Smooth muscle cell of the umbilical artery (primary cell): ENCODE measurements at places on chromosomes 2 and 18. TPM values are rescaled to one million over a fixed set of nuclear protein-coding genes. Genes with fewer than 3 reads are reported as not detected.

Gene RNF103
- total RNA-seq = 14.5 and 14.6 TPM in 2 replicates

Gene ACMSD
- not detected in 2 replicates for total RNA-seq

Gene DLX1
- total RNA-seq = 0.55 TPM in 1 of 2 replicates, not detected in the other

Gene RAB17
- total RNA-seq = 0.59 and 0.60 TPM in 2 replicates

Gene CD8A
- not detected in 2 replicates for total RNA-seq

Gene IL36RN
- total RNA-seq = not detected in 2 replicates

Gene RESP18
- not detected in 2 replicates for total RNA-seq

Gene G6PC2
- total RNA-seq = not detected in 2 replicates

Gene IL37
- total RNA-seq = not detected in 2 replicates

Gene GAL3ST2
- under 0.01 and 0.74 TPM in 2 replicates for total RNA-seq

Gene PFN4
- total RNA-seq = 0.30 and 0.42 TPM in 2 replicates

Gene SGPP2
- total RNA-seq = not detected in 2 replicates

Gene CIB4
- total RNA-seq = not detected in 2 replicates

Gene ALPP
- not detected in 2 replicates for total RNA-seq

Gene USP40
- 44.2 and 54.6 TPM in 2 replicates for total RNA-seq

Gene EIPR1
- total RNA-seq = 32.4 and 36.4 TPM in 2 replicates

Gene ACP1
- 111 and 112 TPM in 2 replicates for total RNA-seq

Gene CNTNAP5
- total RNA-seq = not detected in 2 replicates

Gene NAT8
- not detected in 2 replicates for total RNA-seq

Gene NTSR2
- not detected in 2 replicates for total RNA-seq

Gene CDKL4
- total RNA-seq = 0.78 and 3.3 TPM in 2 replicates

Gene CTAGE1
- 0.05 TPM in 1 of 2 replicates, not detected in the other for total RNA-seq

Gene MC2R
- not detected in 2 replicates for total RNA-seq

Gene UGP2
- total RNA-seq = 245 and 383 TPM in 2 replicates

Gene AMER3
- not detected in 2 replicates for total RNA-seq

Gene CDH20
- 0.05 TPM in 1 of 2 replicates, not detected in the other for total RNA-seq

Gene CPS1
- total RNA-seq = 7.4 and 8.5 TPM in 2 replicates
